ENCODE measurements at places on chromosomes 2 and 18. TPM values are rescaled to one million over a fixed set of nuclear protein-coding genes. Genes with fewer than 3 reads are reported as not detected.

DNA sequence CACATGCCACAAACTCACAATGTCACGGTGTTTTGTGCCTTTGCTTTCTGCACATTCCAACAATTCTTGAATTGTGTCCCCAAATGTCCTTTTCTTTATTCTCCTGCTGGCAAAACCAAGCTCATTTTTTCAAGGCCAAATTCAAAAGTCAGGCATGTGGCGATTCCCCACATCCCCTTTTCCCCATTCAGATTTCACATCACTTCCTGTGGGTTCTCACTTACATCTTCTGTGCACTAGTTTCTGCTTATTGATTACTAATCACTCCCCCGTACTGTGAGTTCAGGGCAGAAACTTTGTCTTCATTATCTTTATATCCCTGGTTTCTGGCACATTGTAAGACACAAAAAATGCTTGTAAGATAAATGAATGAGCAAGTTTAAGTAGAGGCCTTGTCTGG is 69.2 kb downstream of the AP1S3 start:
- no peak for DNase-seq

DNA sequence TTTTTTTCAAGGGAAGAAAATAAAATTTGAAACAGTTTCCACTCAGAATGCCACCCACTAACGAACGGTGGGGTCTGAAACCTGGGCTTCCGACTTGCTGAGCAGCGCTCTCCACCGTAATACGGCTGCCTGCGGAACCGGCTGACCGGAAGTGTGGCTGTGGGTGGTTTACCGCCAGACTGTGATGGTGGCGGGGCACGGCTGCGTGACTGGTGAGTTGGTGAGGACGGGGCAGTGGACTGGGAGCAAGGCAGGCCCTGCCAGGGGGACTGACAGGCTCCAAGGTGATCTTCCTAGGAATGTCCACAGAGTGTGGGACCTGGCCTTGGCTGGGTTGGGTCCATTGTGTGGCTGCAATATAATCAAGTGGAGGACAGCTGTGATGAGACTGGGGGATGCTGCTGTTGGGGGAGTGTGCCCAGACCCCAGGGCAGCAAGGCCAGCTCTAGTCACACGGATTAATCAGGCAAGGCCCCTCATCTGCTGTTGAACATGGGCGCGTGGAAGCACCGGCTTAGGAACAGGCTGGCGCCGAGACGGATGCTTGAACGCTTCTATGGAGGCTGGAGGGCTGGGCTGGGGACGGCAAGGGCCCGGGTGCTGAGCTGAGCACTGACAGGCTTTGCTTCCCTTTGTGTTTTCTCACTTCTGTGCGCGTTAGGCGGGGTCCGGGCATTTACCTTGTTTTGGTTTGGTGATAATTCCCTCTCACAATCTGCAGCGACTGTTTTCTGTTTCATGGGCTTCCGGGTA is 357.7 kb upstream of the SPRED2 start:
- no peak for DNase-seq

- peak; percentile 51 for DNase-seq
These were observed 61.5 kb downstream of the CIB4 start for GRCh38 chr2:26579723-26580040.

GRCh38 chr2:134669731-134670669 is 48.8 kb downstream of the TMEM163 start:
- peak; percentile 72 for DNase-seq

GRCh38 chr2:95024371-95024770 is 1.1 kb upstream of the MAL start:
- DNase-seq = no peak

The CTNNA2 gene
- total RNA-seq = not detected

All from osteocyte (in vitro differentiated cells).